Mesothelial cell of epicardium (in vitro differentiated cells): ENCODE measurements at places on chromosomes 3 and 15. TPM values are rescaled to one million over a fixed set of nuclear protein-coding genes. Genes with fewer than 3 reads are reported as not detected.

The AP3B2 gene
- total RNA-seq: 1.3 to 2.5 TPM (median 2.4 TPM) in 3 replicates

GRCh38 chr3:5314897-5315296 lies 127.4 kb downstream of the EDEM1 start:
- DNase-seq: no peak

GRCh38 chr3:146209371-146209770 lies 41.5 kb downstream of the PLSCR4 start:
- DNase-seq: no peak

- DNase-seq: no peak
Observed at GRCh38 chr3:105747696-105748095, 121.1 kb downstream of the CBLB start.

DNA sequence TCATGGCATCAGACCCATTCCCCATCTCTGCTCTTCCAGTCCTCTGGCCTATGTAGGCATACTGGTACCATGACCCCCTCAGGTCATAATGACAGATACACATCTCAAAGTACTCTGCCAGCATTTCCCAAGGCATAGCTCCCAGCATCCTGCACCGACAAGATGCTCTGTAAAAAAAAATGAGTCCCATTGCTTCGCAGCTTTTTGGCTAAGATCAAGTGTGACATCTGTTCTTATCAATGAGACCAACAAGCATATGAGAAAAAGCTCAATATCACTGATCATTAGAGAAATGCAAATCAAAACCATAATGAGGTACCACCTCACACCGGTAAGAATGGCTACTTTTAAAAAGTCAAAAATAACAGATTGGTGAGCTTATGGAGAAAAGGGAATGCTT lies 463.9 kb upstream of the PROK2 start:
- DNase-seq: no peak

The MINDY2 gene
- 27.6 to 30.1 TPM (median 29.3 TPM) in 3 replicates for total RNA-seq

GRCh38 chr3:76308541-76308940 lies 523.2 kb upstream of the ZNF717 start:
- no peak for DNase-seq

- no peak for DNase-seq
Observed at GRCh38 chr3:147575391-147575790, 166.2 kb downstream of the ZIC1 start.

DNA sequence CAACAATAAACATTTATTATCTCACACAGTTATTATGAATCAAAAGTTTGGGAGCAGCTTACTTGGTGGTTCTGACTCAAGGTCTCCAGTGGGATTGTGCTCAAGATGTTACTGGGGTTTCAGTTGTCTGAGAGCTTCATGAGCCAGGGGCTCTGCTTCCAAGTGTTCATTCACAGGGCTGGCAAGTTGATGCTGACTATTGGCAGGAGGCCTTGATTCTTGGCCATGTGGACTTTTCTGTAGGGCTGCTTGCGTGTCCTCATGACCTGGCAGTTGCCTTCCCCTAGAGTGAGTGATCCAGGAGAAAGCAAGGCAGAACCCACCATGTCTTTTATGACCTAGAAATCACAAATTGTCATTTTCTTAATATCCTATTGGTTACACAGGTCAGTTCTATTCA lies 87.2 kb upstream of the TNFAIP8L3 start:
- DNase-seq: no peak

DNA sequence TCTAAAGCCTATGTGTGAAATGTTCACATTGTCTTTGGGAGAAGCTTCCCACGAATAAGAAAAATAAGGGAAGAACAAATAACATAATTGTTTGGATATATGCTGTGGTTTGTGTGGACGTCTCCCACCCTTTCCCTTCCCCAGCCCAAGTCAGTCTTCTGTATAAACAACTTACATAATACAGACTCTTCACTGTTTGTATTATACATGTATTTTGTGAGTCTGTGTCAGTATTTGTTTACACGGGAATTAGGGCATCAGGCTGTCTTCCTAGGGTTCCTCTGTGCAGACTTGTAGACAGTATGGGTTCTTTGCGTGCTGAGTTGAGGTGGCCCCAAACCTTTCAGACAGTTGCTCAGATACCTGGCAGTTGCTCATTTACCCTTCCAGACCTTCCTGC lies 103.4 kb downstream of the IGF1R start:
- no peak for DNase-seq

GRCh38 chr15:84828086-84828908 lies 11.1 kb downstream of the ALPK3 start:
- DNase-seq: no peak

- no peak for DNase-seq
Observed at GRCh38 chr3:156685752-156686151, 11.4 kb downstream of the TIPARP start.

DNA sequence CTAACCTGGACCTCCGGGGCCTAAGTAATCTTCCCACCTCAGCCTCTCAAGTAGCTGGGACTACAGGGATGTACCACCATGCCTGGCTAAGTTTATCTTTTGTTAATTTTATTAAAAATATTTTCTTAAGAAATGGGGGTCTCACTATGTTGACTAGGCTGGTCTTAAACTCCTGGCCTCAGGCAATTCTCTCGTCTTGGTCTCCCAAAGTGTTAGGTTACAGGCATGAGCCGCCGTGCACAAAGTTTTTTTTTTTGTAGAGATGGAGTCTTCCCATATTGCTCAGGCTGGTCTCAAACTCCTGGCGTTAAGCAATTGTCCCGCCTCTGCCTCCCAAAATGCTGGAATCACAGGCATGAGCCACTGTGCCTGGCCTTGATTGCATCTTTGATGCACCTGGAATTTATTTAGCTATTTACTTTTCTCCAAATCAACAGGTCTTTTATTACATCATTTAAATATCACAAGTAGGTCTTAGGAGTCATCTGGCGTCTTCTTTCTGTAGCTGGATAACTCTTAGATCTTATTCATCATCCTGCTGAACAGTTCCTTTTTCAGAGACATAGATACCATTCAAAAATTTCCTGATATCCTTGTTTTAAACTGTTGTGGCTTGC lies 7.8 kb upstream of the MAP2K1 start:
- no peak for DNase-seq

- no peak for DNase-seq
Observed at GRCh38 chr3:52310861-52311575, 5.1 kb upstream of the DNAH1 start.

DNA sequence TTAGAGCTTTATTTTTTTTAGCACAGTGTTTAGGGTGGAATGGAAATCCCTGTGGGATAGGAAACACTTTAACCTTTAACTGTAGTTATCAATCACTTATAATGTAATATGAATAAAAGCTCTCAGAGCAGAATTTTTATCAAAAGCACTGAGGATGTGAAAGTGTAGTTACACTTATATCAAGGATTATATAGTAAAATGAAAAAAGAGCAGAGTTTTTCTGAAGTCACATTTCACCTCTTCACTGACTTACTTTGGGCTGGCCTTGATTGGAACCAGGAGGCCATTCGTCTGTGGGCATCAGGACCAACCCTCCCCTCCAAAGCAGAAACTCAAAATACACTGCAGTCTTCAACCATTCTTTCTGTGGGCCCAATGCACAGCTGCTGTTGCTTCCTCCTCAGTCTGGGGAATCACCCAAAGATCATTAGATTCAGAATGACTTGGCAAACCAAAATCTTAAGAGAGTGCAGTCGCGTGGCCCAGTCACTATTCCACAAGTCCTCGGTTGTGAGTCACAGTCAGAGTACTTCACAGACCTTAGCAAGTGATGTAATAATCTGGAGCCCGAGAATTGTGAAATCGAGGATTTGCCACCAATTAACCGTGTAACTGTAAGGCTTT lies 132.6 kb upstream of the COL8A1 start:
- DNase-seq: no peak

- no peak for DNase-seq
Observed at GRCh38 chr3:97438131-97438530, 326.4 kb upstream of the ARL6 start.

- no peak for DNase-seq
Observed at GRCh38 chr3:185720326-185720725, 104.5 kb downstream of the IGF2BP2 start.

GRCh38 chr15:88872106-88872505 lies 23.2 kb downstream of the HAPLN3 start:
- DNase-seq: no peak

DNA sequence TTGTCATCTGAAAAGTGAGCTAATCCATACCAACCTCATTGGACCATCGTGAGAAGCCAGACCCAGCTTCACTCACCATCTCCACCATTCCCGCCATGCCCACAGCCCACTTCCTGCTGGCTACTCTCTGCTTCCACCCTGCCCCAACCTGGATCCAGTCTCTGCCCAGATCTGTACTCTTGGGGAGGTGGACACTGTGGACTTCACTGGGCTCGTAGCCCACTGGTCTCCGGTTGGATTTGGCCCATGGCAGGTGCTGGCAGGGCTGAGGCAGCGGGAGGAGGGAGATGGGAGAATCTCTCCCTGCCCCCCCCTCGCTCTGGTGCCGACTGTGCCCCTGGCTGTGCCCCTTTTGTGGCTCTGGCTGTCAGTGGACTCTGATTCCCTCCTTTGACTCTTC lies 193.8 kb downstream of the ABHD5 start:
- DNase-seq: no peak

DNA sequence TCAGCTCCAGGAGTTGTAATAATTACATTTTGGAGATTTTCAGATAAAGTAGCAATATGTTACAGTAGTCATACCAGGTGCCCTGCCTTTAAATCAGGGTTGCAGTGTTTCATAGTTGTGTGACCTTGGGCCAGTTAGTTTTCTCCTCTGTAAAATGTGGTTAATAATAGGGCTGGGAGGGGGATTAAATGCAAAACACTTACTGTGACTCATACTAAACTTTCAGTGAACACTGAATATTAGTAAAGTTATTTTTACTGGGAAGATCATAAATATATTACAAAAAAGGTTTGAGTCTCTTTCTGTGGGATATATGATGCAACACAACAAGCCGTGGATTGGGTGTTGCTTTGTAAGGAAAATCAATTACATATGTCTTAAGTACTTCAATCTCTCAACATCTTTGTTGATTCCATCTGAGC lies 1.1 kb upstream of the EBLN2 start:
- DNase-seq: no peak

The TEX55 gene
- total RNA-seq: not detected in 3 replicates
